GM12891 (cell line): ENCODE measurements at places on chromosomes 3 and 15.
A peak's percentile ranks its signal among the peaks of the same experiment; 100 is the strongest.

- DNase-seq: no peak
Measured at GRCh38 chr15:65873256-65873655, 4.0 kb downstream of the RAB11A start.

DNA sequence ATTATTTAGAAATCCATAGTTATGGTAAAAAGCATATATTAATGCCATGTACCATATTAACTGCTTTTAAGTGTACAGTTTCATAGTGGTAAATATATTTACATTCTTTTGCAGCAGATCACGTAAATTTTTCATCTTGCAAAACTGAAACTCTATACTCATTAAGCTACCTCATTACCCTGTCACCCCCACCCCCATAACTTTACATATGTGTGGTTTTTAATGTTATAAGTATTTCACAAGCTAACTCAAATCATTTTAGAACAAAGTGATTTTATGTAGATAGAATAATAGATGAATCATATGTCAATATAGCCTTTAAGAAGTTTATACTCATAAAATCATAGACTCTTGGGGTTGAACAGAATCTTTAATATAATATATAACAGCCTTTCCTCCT lies 7.1 kb upstream of the TP63 start:
- no peak for DNase-seq

GRCh38 chr15:61907753-61908086 lies 152.5 kb downstream of the VPS13C start:
- no peak for DNase-seq

- no peak for DNase-seq
Measured at GRCh38 chr3:68072062-68072461, 417.6 kb upstream of the SUCLG2 start.

DNA sequence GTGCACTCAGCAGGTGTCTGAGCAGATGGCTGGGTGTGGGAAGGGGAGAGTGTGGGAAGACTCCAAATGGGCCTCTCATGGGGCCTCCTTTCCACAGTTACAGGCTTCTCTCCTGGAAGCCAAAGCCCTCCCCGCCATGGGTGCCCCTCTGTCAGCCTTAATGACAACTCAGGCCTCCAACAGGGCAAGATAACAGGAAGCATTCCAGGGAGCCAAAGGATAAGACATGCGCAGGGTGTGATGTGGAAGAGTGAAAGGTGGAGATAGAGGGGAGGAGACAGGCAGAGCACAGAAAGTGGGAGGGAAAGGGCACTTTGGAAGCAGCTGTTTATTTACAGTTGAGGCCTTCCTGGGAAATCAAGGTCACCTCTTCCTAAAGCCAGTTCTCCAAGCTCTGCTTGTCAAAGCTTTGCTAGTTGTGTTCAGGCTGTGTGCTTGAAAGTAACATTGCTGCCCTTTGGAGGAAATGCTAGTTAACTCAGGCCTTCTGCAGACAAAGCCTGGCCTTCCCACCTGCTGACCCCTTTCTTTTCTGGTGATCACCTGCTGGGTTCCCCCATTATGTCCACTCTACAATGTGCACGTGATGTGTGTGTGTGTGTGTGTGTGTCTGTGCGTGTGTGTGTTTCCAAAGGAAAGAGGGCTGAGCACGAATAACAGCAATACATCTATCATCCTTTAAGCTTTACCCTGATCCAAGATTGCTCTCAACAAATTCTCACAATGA lies 35.2 kb upstream of the SMAD3 start:
- DNase-seq: no peak

DNA sequence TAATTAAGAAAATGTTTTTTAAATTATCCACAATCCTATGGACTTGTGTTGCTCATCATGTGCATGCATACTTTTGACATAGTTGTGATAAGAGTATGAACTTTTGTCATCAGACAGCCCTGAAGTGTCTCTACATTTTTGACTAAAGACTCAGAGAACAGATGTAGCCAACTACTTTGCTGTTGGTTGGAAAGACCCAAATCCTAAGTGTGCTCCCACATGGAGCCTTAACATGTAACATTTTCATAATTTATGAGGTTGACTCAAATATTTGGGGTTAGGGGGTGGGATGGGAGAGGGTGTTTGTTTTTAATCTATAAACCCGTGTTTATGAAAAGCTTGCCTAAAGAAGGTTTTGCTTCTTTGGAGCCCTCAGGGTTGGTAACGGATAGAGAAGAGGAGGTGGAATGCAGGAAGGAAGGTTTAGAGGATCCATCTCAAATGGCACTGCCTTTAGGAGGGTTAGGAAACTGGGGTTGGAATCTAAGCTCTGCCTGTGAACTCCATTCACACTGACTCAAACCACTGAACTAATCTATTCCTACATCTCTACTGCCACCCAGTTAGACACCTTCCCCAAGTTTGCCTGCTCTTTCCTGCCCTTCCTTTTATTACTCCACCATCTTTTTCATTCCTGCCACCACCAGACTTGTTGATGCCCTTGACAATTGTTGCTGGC lies 3.7 kb downstream of the BOC start:
- DNase-seq: no peak

DNA sequence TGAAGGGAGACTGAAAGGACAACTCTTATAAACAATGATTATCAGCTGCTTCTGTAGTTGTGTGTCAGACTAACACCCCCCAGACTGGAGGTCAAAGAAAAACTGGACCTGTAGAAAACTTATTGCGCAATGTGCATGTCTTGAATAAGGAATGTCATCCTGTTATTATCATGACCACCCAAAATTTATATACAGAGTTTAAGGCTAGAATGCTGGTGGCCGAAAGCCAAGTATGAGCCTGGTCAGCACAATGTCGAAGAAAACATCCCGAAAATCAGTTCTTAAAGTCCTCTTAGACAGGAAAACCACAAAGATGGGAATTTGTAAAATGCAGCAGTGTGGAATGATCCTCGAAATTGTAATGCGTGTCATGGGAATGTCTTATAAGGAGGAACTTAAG lies 29.3 kb downstream of the RFTN1 start:
- DNase-seq: no peak

DNA sequence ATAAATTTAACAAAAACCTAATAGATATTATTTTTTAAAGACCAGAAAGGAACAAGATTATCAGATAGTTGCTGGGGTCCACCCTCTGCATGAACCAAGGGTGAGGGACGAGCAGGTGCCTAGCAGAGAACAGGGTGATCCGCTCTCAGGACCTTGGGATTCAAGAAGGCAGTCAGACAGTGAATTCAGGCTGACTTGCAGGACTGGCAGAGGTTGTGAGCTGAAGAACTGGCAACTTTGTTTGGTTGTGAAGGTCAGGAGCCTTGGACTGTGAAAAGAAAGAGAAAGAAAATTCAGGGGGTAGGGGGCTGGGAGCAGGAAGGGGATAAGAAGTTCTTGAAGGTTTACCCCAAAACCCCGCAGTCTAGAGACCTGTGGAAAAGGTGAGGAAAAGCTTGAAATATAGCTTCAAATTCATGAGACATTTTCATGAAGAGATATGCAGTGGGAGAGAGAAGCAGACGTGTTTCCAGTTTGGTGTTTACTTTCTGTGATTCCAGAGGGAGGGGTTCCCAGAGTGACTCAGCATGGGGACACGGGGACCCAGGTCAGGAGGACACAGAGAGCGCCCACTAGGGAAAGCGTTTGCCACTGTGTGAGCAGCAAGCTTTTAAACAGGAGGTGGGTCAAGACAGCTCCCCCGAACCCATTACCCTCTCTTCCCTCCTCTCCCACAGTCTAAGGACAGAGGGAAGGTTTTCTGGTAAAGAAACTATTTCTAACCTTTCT lies 217.2 kb upstream of the UMPS start:
- DNase-seq: no peak

DNA sequence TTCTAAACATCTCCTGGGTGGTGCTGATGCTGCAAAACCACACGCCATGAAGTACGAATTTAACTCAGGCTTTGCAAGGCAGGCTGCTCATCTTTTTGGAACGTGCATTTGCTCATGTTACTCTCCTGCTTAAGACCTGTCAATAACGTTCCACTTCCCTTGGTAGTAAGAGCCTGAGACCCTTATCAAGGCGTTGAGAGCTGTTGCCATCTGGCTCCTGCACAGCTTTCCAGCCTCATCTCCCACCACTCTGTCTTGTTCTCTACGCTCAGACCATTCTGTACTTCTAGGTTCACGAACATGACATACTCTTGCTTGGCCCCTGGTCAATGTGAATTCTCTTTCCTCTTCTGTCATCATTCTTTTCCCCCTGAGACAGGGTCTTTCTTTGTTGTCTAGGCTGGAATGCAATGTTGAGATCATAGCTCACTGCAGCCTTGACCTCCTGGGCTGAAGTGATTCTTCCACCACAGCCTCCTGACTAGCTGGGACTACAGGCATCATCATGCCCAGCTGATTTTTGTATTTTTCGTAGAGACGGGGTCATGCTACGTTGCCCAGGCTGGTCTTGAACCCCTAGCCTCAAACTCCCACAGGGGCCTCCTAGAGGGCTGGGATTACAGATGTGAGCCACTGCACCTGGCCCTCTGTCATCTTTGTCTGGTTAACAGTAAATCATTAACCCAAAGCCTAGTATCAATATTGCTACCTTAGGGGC lies 202.8 kb downstream of the CADPS start:
- no peak for DNase-seq

DNA sequence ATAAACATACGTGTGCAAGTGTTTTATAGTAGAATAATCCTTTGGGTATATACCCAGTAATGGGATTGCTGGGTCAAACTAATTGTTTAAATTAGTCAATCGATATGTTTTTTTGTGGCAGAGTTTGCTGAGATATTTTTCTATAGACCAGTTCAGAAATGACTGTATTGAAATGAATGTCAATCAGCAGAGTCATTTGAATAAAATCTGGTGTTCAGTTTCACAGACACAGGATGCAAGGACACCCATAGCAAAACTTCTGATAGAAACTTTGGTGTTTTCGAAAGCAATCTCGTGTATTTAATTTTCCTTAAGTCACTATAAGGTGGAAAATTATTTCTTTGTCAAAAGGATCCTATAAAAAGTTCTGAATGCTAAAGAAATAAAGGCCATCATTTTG lies 434.4 kb downstream of the RAP2B start:
- no peak for DNase-seq

- no peak for DNase-seq
Measured at GRCh38 chr15:41881550-41881919, 12.3 kb downstream of the SPTBN5 start.

DNA sequence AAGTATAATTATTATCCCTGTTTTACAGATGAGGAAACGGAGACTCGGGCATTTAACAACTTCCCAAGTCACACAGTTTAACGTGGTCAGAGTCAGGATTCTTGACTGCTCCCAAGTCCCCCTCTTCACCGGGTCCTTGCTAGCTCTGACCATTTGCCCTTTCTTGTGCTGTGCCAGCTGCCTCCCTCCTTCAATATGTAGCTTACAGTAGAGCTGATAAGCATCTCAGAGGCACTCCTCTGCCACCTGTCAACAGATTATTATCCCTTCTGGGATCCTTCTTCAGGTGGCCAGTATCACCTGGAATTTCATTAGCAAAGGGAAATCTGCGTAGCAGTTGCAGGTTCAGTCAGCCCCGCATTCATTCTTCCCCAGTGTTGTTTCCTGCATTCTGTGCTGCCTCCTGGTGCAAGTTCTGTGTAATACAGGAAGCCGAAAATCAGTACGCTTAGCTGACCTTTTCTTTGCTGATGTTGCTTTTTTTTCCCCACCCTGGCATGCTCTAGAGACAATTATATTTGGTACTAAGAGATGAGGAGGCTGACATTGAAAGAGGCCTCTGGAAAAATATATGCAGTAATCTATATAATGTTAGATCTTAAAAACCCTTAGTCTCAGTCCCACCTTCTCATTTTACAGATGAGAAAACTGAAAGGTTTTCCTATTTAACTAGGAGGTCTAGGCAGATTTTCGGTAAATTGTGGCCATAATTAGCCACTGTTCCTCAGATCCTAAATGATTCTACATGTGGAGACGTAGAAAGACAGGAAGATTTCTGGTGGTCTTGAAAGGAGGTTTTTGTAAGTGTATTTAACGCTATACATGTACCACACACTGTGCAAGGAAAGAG lies 24.8 kb downstream of the TMOD2 start:
- peak; percentile 30 for DNase-seq

DNA sequence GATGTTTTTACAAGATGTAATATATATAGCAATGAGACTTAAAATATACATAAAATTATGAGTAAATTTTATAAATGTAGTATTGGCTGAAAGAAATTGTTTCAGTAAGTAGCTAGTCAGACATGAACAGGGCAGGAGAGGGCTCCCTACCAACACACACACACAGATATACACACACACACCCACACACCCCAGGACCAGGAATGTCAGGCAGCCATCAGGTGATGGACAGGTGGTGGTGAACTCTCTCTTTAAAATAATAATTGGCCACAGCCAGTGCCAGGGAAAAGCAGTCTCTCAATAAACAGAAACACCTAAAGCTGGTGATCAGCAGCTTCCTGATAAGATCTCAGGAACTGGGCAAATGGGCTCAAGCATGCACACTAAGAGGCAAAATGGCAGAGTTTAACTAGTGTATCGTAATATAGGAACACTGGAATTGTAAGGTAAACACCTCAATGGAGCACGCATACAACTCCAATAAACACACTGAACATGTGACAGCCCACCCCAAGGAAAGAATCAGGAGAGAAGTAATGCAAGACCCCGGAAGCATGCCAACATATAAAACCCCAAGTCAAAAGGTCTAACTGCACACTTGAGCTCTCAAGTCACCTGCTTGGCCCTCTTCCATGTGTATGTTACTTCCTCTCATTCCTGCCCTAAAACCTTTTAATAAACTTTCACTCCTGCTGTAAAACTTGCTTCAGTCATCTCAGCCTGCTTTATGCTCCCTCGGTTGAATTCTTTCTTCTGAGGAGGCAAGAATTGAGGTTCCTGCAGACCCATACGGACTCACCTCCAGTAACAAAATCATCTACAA lies 1034.1 kb upstream of the SEMA6D start:
- no peak for DNase-seq

GRCh38 chr3:70840106-70840870 lies 527.9 kb upstream of the MDFIC2 start:
- no peak for DNase-seq

- DNase-seq: no peak
Measured at GRCh38 chr3:122146466-122146865, 37.0 kb upstream of the CASR start.

DNA sequence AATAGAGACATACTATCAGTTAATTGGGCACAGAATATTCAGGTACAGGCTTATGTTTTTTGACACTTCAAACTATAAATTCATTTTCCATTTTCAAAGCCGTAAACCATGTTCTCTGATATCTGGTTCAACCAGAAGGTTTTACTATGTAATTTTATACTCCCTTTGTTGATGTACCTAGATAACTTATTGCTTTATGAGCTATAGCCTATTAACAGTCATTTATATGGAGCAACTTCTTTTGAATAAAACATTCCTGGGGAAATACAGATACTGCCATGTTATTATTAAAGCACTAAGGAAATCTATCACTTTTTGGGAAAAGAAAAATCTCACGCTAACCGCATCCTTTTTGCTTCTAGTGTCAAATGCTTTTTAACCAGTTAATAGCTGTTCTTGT lies 505.6 kb downstream of the PYDC2 start:
- no peak for DNase-seq
